Stimulated activated naive CD4-positive, alpha-beta T cell (primary cell): ENCODE measurements at places on chromosomes 2 and 18.

DNA sequence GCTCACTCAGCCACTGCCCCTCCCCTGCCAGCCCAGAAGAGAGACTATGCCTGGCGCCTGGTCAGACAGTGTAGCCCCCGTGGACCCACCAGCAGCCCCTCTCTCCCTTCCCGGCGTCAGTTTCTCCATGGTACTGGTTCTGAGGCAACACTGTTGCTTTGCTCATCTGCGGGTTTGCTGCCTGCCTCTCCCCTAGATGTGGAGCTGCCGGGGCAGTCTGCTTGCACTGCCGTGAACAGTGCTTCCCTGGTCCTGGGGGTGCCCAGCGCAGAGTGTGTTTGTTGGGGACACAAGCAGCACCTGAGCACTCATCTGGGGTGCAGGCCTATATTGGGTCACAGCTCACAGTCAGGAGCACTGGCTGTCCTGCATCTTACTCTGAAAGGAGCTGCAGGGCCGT is 309.9 kb downstream of the NDUFA10 start:
- no peak for DNase-seq

DNA sequence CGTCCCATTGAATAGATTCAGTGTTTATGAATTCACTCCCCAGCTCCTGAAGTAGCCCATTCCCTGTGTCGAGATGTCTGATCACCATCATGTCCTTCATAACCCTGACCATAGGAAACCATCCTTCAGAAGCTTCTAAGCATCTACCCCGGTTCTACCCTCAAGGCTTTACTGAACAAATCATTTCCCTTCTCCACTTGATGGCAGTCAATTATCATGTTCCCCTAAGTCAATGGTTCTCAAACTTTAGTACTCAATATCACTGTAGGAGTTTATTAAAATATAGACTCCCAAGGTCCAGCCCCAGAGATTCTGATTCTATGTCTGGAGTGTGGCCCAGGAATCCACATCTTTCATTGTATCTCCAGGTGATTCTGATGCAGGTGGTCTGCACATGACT is 228.4 kb upstream of the SP5 start:
- DNase-seq, result peak; percentile 6

DNA sequence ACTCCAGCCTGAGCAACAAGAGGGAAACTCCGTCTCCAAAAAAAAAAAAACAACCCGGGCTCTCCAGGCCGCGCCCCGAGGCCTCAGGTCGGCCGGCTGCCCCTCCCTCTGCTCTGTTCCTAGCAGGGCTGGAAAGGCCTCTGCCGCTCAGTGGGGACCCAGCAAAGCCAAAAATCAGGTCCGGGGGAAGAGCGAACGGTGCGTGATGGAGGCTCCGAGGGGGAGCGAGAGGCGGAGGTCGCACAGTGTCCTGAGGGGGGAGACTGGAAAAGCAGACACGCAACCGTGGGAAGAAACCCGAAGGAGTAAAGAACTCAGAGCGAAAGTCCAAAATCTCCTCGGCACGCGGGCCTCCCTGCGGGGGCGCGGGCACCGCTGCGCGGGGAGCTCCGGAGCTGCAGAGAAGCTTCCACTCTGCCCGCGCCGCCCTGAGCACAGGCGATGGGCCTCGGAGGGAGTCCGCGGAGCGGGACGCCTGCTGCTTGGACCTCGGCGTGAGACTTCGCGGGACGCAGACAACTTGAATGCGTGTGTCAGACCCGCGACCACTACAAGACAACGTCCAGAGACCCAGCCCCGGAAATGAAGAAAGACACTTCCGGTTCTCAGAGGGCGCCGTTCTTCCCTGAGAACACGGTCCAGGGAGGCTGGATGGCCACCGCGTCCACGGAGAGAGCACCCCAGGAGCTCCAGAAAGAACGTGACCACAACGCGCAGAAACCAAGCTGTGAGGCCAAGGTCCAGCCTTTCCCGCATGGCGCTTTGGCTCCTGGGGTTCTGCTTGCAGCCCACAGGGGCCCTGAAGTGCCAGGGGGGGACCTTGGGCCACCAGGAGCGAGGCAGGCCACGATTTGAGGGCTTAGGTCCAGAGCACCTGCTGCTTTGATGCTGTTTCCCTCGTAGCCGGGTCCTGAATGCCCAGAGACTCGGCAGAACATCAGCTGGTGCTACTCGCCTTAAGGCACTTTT is 219.8 kb downstream of the DPP10 start:
- no peak for DNase-seq

- DNase-seq, result no peak
Measured at GRCh38 chr2:136386046-136386445, 268.1 kb upstream of the CXCR4 start.

- no peak for DNase-seq
Measured at GRCh38 chr2:202171241-202171825, 67.1 kb downstream of the SUMO1 start.

DNA sequence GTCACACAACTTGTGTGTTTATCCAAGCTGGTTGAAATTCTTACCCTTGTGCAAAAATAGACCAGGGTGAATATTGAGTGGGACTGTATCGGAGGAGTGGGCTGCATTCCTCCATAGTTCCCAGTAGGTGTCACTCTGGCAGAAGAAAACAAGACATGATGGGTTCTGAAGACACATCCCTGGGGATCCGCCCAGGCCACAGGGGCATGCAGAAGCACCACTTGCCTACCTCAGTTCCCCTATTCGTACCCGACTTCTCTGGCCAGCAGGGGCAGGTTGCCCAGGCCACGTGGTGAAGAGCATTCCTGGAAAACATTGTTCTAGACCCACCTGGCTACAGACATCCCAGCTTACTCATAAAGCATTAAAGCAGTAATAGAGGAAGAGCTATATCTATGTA is 168.2 kb downstream of the FAM210A start:
- peak; percentile 24 for DNase-seq

DNA sequence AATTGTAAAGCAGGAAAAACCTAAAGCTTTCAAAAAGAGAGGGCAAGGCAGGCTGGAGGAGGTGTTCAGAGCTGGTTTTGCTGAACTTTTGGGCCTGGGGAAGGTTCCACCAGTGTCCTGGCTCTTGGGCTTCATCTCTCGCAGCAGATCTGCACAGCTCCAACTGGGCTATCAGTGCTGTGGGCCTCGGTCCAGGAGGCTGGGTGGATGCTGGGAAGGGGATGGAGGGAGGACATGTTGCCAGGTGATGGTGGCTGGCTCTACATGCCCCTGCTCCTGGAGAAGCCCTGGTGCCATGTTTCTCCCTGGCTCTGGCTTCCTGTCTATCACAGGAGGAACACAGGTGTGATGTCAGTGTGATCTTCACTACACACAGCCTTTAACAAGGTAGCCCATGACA is 187.1 kb downstream of the SH3RF3 start:
- no peak for DNase-seq

DNA sequence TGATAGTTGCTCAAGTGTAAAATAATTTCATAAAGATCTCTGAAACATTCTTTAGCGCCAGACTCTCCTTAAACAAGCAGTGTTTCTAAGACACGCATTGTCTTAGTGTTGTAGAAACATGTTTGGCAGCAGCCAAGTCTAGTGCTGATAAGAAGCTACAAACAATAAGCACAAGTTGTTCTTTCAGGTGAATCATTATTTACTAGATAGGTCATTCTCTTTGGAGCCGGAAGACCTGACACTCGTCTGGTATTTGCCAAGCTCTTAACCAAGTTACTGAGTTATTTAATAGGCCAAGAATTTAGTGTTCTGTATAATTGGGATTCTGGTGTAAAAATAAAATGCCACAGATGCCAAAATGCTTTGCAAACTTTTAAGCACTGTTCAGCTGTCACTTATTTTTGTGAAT is 852.1 kb downstream of the CPS1 start:
- DNase-seq, result no peak

- DNase-seq, result no peak
Measured at GRCh38 chr2:163570391-163570790, 165.4 kb downstream of the FIGN start.
